ENCODE measurements at places on chromosomes 3 and 15.

- DNase-seq: no peak
These were observed 24.6 kb upstream of the DMXL2 start for GRCh38 chr15:51647128-51647562.

DNA sequence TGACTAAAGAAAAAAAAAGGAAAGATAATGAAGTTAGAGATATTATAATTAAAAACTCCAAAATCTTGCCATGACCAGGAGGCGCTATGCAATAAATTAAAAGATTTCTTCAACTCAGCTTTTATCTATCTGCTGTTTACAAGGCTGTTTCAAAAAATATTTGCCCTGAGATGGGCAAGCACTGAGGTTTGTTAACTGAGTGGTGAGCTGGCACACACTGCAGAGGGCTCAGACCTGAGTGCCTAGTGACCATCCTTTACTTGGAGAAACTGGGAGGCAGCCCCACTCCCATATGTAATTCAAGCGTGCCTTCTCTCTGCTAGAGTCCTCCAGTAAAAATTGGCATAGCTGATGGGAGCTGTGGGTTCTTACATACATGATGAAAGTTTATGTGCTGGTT lies 198.7 kb upstream of the TBC1D5 start:
- DNase-seq: no peak

GRCh38 chr15:40436892-40437751 lies 3.6 kb upstream of the BAHD1 start:
- DNase-seq: no peak

- DNase-seq: peak; percentile 52
These were observed 230.7 kb downstream of the BBX start for GRCh38 chr3:107753494-107753893.

- no peak for DNase-seq
These were observed 105.9 kb upstream of the NEDD4 start for GRCh38 chr15:56099311-56099710.

DNA sequence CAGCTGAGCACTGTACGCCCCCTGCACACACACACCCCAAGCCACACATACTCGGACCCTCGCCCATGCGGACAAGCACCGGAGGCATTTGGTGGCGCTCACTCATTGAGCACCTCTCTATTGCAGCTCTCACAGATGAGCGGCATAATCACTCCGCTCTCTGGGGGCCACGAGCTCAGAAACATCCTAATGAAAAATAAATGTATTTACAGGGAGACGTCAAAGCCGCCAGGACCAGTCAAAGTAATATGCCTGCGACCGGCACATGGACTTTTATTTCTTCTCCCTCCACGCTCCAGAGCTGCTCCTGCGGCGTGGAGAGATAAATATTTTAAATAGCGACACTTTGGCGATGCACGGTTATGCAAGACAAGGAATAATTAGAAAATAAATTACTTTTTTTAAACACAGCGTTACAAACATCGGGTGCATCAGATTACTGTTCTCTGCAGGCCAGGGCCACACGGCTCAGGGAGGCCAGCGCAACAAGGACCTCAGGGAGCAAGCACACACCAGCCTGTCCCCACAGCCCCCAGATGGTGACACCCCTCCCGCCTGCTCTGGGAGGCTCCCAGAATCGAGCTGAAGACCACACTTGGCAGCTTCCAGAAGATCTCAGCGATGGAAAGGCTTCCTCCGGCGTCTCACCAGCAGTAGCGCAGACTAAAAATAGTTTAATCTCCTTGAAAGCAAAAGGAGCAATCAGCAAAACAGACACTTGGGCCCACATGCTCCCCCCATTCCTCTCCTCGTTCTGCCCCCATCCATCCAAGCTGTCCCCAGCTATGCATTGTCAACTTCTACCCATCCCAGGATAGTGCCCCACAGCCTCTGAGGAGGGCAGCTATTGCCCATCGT lies 48.0 kb downstream of the CACNA2D2 start:
- DNase-seq: no peak
